ENCODE measurements at places on chromosomes 1 and 21. TPM values are rescaled to one million over a fixed set of nuclear protein-coding genes. Genes with fewer than 3 reads are reported as not detected.
A peak's percentile ranks its signal among the peaks of the same experiment; 100 is the strongest.

The RGS13 gene
- not detected for total RNA-seq

The FCRL6 gene
- not detected for total RNA-seq

GRCh38 chr1:200708769-200709168 lies 29.9 kb upstream of the CAMSAP2 start:
- no peak for ATAC-seq

DNA sequence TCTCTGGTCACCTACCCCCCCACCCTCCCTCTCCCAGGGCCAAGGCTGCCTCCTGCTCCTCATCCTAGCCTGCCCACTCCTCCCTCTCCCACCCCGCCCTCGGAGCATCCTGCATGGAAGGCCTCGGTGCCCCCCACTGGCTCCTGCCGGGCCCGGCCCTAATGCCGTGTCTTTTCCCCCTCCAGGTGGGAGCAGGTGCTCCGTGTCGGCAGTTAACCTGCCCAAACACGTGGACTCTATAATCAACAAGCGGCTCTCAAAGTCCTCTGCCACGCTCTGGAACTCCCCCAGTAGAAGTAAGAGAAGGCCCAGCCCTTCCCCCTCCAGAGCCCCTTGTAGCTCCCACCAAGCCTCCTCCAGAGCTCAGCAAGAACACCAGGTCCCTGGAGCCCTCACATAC lies 18.8 kb downstream of the MAP7D1 start:
- no peak for ATAC-seq

DNA sequence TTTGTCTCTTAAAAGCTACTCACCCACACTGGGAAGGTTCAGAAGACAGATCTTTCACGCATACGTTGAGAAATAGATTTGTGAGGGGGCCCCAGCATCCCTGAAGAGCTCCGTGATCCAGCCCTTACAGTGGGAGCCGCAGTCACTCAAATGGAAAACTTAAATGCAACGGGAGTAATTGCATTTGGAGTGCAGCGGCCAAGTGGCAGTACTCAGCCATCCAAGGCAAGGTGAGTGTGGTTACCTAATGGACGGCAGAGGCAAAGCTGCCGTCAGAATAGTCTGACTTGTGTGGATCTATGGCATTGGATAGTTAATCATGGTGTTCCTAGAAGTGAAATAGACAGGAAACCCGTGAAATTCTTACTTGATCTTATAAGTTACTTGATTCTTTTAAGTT lies 5.1 kb downstream of the SPSB1 start:
- ATAC-seq, result no peak

DNA sequence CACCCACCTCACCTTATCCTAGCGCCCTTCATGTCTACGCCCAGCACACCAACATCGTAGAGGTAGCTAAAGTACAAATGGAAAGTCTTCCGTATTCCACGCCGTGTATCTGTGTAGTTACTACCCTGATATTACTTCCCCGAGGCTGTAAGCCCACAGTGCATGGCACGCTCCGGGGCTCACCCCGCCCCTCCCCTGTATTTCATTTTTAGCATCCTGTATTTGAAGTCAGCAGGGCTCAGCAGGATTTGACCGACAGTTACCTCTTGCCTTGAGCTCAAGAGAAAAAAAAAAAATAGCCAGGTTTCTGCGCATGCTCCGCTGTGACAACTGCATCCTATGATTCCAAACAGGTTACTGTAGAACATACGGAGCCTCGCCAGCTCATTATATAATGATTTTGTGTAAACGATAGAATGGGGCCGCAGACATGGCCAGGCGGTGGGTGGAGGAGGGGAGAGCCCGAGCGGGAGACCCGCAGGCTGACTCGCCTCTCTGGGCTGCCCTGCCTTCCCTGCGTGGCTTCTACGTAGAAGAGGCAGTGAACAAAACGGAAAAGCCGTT lies 1.3 kb downstream of the ABCG1 start:
- ATAC-seq, result peak; percentile 62

- no peak for ATAC-seq
Measured at GRCh38 chr1:10283318-10283984, 73.1 kb downstream of the KIF1B start.

All from esophagus mucosa (tissue), 1 donor.